ENCODE measurements at places on chromosomes 12 and 14.

DNA sequence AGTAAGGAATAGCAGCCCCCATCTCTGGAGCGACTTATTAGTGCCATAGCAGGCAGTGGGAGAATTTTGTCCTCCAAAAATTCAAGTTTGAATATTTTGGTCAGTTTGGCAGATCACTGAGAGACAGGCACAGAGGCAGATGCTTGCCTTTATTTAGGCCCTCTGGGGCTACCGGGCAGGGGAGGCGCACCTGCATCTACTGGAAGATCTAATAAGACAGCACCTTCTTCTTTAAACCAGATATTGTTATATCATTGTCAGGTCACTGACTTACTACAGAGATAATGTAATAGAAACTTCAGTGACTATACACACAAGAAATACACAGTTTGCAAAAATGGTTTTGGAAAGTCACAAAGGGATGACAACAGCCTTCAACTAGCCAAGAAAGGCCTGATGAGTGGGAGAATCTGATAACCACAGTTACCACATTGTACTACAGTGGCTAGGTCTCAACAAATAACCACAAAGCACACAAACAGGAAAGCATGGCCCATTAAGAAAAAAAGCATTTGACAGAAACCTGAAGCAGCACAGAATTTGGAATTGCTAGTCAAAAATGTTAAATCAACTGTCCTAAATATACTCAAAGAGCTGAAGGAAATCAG, 56.8 kb downstream of the CDK17 start:
- DNase-seq = no peak

DNA sequence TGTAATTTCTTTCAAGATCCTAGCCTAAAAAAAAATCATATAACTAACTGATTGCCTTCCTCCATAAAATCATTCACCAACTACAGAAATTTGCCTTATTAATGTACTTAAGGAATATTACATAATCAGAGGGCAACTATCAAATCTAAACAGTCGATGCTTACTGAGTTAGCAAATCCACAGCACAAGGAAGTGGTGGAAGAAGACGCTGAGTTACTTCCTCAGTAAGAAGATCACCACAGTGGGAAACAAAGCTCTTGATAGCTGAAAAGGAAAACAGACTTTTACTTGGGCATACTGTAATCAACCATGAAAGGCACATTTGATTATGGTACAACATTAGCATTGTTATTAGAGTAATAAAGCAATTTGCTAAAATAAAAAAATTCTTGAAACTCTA, 48.7 kb downstream of the HEATR5A start:
- no peak for DNase-seq

GRCh38 chr12:92546635-92547348, 156.0 kb upstream of the PLEKHG7 start:
- DNase-seq = no peak

DNA sequence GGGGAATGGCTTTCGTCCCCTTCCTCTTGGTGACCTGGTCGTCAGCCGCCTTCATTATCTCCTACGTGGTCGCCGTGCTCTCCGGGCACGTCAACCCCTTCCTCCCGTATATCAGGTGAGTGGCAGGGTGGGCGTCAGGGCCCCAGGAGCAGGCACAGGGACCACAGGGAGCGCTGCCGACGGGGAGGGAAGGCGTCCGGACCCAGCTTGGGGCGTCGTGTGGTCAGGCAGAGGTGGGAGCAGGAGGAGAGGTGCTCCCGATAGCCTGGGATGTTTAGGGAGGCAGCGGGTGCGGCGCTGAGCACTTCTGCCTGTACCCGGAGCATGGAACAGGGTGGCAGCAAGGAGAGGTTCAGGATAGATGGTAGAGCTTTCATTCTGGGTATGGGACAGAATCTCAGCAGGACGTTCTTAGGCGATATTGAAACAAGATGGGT, 444 bp downstream of the DRAM1 start:
- peak; percentile 51 for DNase-seq

- DNase-seq = no peak
Observed at GRCh38 chr12:130711756-130712155, 4.3 kb downstream of the RIMBP2 start.

DNA sequence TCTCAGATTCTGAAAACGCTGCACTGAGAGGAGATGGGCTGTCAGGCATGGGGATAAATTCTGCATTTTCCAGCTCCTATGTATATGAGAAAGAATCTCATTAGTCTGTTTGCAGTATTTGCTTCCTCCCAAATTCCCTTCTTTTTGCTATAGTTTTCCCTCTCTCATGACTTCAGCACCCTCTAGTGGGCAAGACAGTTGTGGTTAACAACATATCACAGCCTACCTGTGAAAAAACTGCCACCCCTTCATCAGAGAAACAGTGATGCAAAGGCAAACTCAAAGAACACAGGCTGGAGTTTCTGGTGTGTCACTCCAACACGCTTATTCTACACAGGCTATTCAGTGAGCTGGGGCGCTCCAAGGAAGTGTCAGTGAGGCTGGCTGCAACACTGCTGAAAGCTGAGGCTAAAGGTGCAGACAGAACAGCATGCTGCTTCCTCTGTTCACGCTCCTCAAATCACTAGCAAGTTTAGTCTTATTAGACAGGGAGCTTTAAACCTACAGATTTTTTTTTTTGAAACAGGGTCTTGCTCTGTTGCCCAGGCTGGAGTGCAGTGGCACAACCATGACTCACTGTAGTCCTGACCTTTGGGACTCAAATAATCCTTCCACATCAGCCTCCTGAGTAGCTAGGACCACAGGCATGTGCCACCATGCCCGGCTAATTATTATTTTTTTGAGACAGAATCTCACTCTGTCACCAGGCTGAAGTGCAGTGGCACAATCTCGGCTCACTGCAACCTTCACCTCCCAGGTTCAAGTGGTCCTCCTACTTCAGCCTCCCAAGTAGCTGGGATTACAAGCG, 19.3 kb downstream of the ZC2HC1C start:
- DNase-seq = peak; percentile 64

DNA sequence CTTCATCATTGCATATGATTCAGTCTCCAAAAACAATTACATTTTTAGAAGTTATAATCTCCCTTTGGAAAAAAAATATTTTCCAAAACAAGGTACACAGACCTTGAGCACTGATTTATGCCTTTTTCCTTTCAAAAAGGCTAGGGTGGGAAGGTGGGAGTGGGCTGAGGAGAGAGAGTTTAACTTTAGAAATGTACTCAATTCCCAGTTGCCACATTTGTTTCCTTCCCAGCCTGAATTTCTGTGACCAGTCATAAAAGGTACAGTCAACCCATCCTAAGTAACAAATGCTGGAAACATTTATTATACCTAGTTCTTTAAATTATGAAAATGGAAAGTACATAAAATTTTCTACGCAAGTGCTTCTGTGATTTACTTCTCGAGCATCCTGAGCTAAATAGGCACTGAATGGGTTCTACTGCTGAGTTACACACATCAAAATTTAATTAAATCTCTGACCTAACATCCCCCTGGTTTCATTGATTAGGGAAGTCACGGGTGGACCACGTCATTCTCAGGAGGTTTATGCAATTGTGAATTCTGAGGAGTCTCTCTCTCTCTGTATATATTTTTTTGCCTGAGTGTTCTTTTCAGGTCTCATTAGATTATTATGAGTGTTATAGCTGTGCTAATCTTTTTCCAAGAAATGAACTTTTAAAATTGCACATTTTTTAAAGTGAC, 371.8 kb downstream of the BTG1 start:
- no peak for DNase-seq

DNA sequence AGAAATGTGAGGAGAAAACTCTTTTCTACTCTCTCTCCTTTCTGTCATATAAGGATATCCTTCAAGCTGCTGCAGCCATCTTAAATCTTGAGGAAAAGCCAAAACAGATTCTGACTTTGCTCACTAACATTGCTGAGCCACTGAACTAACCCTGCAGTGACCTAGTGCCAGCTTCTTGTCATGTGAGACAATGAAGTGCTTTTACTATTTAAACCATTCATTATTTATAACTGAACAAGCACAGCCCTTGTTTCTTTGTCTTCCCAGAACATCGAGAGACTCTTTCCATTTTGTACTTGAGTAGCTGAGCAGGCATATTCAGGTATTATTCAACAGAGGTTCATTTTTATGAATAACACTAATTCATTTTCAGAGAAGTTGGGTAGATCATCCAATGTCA, 455.0 kb upstream of the TMPO start:
- no peak for DNase-seq

- peak; percentile 29 for DNase-seq
Observed at GRCh38 chr14:104246401-104247335, 108.3 kb downstream of the KIF26A start.

- DNase-seq = no peak
Observed at GRCh38 chr14:26121181-26121580, 476.7 kb downstream of the NOVA1 start.

- DNase-seq = no peak
Observed at GRCh38 chr14:69181491-69181890, 9.8 kb upstream of the EXD2 start.

GRCh38 chr12:131347345-131347714, 363.6 kb upstream of the SFSWAP start:
- DNase-seq = no peak

- no peak for DNase-seq
Observed at GRCh38 chr12:32606443-32606842, 72.7 kb upstream of the DNM1L start.

- DNase-seq = no peak
Observed at GRCh38 chr12:67419810-67420209, 150.7 kb downstream of the CAND1 start.

DNA sequence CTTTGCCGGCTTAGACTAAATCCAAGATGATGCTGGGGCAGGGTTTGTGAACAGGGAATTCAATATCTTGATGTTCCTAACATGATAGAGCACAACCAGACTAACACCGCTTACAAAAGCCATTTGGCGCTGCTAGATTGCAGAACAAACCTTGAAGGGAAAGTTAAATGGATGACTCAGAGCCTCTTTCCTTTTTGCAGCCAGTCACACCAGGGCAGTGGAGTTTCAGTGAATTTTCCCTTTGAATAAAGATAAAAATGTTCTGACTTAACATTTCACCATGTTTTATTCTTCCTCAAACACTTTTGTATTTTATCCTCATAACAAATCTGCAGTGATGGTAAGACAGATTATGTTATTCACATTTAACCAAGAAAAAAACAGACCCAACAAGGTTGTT, 47.3 kb downstream of the PDE6H start:
- DNase-seq = no peak

- no peak for DNase-seq
Observed at GRCh38 chr14:91753501-91754128, 21.7 kb upstream of the CATSPERB start.

- peak; percentile 53 for DNase-seq
Observed at GRCh38 chr12:8018666-8019581, 13.6 kb upstream of the FOXJ2 start.

- no peak for DNase-seq
Observed at GRCh38 chr12:106178562-106178961, 39.8 kb upstream of the NUAK1 start.

- DNase-seq = no peak
Observed at GRCh38 chr12:104720339-104721038, 237.6 kb downstream of the SLC41A2 start.

DNA sequence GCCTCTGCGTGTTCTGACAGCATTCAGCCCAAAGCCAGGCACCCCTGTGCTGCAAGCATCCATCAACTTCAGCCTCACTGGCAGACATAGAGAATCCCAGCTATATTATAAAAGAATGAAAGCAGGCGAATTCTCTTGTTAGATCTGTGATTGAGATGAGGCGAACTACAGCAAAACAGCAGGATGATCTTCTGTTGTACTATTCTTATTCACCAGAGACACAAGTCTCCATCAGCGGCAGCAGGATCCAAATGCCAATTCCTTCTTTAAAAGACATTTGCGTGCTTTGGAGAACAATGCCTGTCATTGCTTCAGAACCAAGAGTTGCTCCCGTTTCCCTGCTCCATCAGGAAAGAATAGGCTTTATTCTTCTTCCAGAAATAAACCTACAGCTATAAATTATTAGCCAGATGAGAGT, 188.9 kb downstream of the SLC41A2 start:
- DNase-seq = no peak

DNA sequence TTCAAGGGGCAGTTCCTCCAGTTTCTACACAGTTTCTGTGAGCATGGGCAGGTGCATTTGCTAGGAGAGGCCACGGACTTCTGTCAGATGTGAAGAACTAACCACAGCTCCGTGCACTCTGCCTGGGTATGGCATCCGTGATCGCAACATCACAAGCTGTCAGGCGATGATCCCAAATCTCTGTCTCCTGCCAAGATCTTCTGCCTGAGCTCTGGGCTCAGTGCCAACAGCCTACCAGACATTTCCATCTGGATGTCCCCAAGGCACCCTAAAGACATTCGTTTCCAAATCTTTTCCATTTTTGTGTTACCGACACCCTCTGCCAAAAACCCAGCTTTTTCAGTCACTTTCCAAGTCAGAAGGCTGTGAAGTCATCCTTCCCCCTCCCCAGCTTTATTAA, 292.1 kb downstream of the GLT1D1 start:
- peak; percentile 34 for DNase-seq

- DNase-seq = no peak
Observed at GRCh38 chr14:101127224-101127623, 223.7 kb upstream of the RTL1 start.

GRCh38 chr14:21256539-21257393, 12.5 kb downstream of the HNRNPC start:
- DNase-seq = no peak

DNA sequence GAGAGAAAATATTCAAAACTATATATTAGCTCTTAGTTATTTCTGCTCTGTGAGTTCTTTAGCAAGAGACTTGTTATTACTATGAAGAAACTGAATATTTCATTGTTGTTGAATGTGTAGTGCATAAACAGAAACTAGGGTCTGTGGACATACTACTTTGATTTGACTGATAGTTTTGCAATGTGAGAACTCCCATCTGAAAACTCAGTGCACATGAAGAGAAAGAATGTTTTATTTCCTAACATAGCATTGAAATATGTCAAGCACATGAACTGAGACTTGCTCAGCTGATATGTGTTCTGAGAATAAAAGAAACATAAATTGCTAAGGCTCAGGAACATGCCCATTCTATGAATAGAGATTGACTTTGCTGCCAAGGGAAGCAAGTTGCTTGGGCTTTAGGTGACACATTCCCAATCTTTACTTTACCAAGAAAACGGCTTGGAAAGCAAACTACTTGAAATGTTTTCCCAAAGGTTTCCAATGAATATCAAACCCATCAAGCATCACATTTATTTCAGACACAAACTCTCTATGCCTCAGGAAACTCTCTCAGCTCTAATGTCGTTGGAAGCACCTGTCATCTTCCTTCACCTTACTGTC, 290.4 kb downstream of the SLC16A7 start:
- no peak for DNase-seq

GRCh38 chr14:80213602-80214001, 2.3 kb upstream of the DIO2 start:
- peak; percentile 60 for DNase-seq

GRCh38 chr12:2922329-2922728, 31.6 kb downstream of the TULP3 start:
- DNase-seq = no peak

GRCh38 chr14:95307402-95308041, 12.2 kb downstream of the CLMN start:
- no peak for DNase-seq
